ENCODE measurements at places on chromosomes 6 and 20. TPM values are rescaled to one million over a fixed set of nuclear protein-coding genes. Genes with fewer than 3 reads are reported as not detected.

FLRT3 gene
- total RNA-seq: not detected

DNA sequence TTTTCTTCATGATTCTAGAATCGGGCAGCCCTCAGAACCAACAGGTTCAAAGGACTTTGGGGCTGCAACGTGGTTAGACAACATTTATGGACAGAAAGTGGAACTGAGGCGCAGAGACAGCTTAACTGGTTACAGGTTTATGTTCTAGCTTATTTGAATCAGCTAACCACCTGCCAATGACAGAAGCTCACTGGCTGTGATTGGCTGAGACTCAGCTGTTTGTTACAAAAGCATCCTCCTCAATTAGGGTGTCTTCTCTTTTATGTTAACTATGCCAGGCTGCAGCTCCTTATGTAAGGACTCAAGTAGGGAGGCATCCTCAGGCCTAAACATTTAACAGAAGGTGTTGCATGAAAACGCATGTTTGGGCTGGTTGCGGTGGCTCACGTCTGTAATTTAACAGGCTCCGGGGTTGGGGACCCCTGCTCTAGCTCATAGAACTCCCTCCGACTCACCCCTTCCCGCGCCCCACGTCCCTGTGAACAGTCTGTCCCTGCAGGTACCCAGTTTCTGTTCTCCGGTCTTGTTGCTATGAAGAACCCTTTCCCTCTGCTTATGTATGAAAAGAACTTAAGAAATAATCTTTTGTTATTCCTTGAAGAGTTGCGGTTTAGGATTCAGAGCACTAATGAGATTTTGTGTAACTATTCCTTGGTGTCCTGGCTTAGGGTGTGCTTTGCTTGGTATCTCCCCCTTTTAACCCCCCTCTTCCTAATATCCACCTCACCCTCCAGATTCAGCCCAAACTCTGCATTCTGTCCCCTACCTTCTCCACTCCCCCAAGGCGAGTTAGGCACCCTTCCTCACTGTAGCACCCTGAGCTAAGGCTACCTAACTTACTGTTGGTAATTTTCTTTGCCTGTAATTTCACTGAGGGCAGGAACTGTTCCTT is 1.2 kb upstream of the TMEM181 start:
- no peak for DNase-seq

GRCh38 chr6:159098636-159099106 is 53.9 kb upstream of the TAGAP start:
- peak; percentile 79 for DNase-seq

DNA sequence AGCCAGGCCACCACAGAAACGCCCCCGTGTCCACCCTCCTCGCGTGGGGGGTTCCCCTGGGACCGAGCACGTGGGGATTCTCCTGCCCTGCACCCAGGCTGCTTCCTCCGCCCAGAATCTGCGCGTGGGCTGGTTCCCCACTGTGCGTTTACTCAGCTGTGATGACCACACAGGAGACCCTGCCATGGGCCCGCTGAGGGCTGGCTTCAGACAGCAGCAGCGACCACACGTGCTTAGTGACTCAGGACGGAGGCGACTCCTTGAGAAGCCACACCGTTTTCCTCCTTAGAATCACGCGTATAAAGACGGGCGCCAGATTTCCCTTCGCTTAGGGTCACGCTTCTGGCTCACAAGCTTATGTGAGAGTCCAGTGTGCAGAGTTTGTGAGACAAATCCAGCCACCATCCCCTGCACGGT is 63.9 kb upstream of the PDE10A start:
- no peak for DNase-seq

- DNase-seq: no peak
Observed at GRCh38 chr20:56166781-56167465, 81.6 kb upstream of the MC3R start.

DNA sequence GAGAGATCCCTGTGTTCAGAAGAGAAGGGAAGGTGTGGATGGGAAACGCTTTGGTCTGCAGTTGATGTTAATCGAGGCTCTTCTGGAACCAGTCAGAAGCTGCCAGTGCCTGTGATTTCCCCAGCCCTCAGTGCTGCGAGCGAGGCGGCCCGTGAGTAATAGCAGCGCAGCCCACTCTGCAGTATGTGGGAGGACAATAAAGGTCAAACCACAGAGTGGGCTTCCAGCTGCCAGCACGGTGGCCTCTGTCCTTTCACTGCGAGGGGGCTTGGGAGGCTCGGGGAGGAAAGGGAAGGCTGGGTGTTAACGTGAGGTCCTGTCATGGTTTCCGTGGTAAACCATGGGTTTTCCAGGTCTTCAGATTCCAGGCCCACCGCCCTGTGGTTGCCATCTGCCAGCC is 32.3 kb upstream of the TAGAP start:
- DNase-seq: peak; percentile 85
